ENCODE measurements at places on chromosomes 11 and 22.
A peak's percentile ranks its signal among the peaks of the same experiment; 100 is the strongest.

DNA sequence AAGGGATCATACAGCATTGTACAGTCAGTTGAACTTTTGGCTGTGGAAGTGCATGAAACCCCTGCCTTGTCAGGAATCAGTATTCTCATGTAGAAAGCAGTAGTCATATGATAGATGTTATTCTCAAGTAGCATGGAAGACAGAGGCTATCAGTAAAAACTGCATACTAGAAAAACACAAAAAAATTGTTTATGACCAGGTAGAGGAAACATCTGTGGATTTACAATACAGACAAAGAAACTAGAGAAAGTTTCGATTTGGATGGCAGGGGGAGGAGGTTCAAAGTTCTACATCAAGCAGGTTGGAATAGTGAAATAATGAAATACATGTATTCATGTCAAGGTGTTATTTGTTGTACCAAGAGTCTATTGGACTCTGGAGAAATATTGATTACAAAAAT, 212.3 kb upstream of the DDI1 start:
- DNase-seq, result no peak

DNA sequence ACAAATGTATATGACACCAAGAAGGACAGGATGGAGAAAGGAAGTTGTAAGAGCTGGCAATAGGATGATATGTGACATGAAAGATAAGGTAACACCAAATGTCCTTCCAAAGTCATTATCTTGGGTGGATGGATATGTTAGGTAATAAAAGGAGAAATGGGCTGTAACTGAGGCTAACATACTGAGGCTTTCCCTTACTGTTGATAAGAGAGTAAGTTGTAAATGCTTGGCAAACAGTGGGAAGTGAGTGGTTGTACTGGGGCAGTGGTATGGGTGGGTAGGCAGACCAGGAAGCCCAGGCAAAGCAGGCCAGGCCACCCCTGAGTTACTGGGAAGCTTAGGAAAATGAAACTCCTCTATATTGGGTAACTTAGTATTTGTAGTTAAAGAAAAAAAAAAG, 73.7 kb downstream of the ARHGAP42 start:
- DNase-seq, result no peak

DNA sequence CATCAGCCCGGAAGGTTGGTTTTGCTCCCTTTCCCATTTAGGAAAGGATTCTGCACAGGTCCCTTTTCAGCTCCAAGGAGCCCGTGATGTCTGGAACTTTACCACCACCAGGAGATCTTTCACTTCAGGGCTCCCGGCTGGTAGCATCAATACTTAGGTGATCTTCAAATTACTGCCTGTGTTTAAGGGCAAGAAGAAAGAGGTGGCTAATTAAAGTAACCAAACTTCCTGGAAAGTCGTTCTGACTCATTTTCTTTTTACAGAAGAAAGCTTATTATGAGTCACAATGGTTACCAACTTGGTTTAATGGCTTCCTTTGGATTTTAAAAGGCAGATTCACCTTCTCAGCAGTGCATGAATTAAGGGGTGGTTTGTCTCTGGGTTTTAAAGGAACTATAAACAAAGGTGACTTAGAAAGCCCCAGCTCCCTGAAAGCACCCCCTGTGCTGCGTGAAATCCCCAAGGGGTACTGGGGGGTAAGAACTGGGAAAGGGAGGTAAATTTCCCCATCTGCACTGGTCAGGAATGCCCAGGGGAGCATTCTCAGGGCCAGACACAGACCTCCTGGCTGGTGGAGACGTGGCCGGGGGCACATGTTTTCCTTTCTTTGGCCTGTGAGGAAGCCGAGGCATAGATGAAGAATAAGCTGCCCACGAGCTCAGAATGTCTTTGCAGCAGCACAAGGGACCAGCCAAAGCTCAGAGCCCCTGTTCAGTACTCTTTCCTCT, 8.8 kb downstream of the POU2F3 start:
- DNase-seq, result no peak

DNA sequence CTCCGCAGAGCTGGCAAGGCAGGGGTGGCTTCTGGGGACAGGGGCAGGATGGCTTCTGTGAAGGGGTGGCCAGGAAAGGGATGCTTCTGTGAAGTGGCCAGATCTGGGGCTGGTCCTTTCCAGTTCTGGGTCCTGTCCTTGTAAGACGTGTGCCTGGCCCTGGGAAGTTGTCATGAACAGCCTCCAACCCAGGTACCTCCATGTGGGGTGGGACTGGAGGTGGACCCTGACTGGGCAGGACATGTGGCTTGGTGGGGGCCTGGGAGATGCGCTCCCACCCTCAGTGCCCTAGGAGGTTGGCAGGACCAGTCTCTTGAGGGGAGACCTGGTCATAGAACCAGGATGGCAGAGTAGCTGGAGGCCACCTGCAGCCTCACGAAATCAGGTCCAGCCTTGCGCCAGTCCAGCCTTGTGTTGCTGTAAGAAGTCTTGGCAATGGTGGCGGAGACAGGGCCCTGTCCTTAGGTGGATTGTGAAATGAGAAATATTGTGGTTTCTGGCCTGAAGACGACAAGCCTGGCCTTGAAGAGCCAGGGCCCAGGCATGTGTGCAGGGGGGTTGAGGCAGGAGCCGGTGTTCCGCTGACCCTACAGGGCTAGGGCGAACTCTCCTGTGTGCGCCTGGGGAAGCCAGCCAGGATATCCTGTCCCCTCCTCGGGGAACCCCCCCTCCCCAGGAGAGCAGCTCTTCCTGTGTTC, 2.6 kb downstream of the KCNQ1 start:
- DNase-seq, result no peak

- no peak for DNase-seq
Observed at GRCh38 chr22:45696227-45696626, 24.6 kb downstream of the ATXN10 start.

DNA sequence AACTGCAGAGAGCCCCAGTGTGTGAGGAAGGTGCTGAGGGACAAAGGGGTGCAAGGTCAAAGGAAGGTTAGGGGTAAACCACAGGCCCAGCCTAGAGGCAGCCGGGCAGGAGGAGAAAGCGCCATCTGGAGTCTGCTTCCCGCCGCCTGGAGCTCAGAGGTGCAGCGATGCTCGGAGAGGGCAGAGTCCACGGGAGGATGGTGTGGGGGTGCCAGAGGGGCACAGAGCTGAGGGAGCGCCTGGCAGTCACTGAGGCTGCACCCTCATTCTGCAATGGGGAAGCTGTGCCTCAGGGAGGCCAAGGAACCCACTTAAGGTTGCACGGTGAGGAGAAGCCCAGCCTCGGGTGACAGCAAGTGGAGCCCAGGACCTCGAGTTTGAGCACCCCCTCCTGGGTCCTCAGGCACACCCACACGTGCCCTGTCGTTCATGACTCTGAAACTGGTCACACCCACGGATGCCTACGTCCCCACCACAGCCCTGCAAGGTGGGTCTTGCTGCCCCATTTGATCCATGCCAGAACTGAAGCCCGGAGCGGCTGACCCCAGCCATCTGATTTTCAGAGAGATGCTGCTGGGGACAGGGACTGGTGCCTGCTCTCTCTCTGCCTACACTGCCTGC, 1.6 kb downstream of the IL2RB start:
- no peak for DNase-seq

GRCh38 chr11:113998574-113998973, 23.7 kb downstream of the HTR3A start:
- DNase-seq, result no peak

DNA sequence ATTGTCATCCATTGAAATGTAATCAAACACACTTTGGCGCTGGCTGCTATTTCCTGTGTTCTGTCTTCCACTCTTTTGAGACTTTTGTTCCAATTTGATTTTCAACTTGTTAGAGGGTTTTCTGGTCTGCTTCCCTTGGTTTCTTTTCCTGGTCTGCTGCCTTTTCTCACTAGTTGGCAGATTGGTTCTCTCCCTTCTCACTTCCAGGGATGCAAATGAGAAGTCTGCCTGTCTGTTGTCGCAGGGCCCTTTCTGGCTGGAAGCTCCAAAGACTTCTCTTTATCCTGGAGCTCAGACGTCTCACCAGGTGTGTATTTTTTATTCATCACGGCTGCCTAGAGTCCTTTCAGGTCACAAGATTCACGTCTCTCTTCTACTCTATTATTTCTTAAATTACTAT, 84.0 kb downstream of the RPS6KA4 start:
- no peak for DNase-seq

- DNase-seq, result peak; percentile 40
Observed at GRCh38 chr11:119585043-119585781, 143.8 kb downstream of the NECTIN1 start.

DNA sequence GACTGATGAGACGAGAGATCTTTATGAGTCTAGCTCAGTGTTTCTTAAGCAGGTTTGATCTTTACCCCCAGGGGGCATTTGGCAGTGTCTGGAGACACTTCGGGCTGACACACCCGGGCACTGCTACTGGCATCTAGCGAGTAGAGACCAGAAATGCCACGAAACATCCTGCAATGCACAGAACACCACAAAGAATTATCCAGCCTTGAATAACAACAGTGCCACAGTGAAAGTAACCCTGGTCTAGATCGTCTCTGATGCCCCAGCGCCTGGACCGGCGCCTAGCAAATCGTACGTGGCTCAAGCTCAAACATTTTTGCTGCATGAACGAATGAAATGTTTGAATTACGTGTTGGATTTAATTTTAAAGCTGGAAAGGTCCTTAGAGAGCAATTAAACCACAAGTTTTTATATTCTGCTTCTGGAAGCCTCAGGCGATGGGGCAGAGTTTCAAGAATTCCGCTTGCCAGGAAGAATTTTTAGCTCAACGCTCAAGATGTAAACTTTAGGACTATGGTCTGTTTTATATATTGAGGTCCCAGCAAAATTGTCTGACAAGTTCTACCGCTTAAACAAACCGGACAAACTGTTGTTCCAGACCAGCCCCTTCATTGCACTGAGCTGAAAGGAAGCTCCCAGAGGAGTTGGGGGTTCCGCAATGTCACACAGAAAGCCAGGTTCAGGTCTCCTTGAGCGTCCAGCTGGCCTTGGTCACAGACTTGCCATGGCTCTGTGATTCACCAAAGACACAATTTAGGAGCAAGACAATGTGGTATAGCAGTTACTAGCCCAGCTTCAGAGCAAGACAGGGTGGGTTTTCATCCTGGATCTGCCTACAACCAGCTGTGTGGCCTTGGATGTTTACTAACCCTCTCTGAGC, 44.2 kb upstream of the SMTN start:
- DNase-seq, result no peak

DNA sequence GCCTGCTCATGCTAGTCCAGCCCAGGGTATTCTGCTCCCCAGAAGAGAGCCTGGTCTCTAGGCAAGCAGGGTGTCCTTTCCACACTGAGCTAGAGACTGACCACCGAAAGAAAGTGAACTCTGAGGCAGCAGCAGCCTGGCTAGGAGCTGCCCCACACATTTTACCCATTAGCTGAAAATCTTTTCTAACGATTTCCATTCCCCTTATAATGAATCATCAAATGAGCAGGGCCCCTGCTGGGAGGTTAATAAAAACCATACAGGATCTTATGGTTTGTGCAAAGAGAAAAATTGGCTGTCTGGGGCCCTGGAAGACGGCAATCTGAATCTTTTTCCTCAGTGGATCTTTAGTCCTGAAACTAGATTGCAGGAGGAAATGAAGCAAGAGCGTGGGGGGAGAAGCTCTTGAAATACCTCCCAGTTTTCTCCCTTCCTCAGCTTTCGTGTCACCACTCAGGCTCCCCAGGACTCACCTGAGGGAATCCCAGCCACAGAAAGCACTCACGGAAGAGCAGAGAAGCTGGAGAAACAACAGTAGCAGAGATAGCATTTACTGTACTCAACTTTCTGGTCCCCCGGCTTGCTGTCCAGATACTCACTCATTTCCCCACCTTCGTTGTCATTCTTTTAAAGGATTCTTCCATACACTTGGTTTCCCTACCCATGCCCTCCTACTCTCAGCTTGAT, 74.7 kb upstream of the CD44 start:
- DNase-seq, result no peak
